Caki2 (cell line): ENCODE measurements at places on chromosomes 12 and 14.

GRCh38 chr12:90234472-90234871, 525.8 kb upstream of the ATP2B1 start:
- DNase-seq, result no peak

GRCh38 chr12:18837025-18837424, 99.1 kb downstream of the CAPZA3 start:
- DNase-seq, result no peak

DNA sequence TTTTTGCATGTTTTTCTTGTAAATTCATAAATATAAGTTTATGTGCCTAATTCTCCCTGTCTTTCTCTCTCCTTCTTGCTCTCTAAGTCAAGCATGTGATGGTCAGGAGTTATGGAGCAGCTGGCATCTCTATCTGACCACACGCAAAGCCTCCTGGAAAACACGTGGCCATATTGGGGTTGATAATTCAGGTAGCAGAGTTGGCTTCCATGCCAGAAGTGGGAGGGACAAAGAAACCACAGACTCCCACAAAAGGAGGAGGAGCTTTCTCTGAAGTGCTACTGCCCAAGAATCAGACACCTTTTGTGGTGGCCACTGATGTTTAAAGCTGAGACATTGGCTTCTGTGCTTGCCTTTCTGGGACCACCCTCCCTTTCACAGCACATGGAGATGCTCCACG, 517.6 kb upstream of the TMEM132C start:
- DNase-seq, result no peak

GRCh38 chr12:102201436-102202061, 3.9 kb upstream of the PMCH start:
- DNase-seq, result no peak

GRCh38 chr12:28539691-28540323, 349.6 kb downstream of the CCDC91 start:
- DNase-seq, result no peak

- no peak for DNase-seq
Measured at GRCh38 chr12:110688446-110689280, at the start of gene HVCN1. HVCN1 (minus strand) TSS chr12:110689115; CDS start chr12:110683245, 5,870 bp downstream.

- DNase-seq, result no peak
Measured at GRCh38 chr12:75699728-75700496, 188.5 kb upstream of the KRR1 start.

DNA sequence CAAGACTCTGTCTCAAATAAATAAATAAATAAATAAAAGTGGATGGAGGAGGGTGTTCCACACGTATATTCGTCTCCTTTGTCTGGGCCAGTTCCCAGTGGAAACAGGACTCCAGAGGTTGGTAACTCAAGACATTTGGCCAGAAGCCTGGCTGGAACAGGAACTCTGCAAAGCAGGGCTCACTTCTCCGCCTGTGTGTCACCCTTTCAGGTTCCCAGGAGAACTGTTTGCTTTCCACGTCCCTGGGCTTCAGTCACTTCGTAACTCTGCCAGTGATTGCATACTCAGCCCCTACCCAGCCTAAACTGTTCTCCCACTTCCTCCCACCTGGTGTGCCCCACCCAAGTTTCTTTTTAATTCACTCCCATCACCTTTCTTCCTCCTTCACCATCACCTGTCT, 7.0 kb upstream of the UBE2N start:
- DNase-seq, result no peak

GRCh38 chr12:124082012-124082411, 109.0 kb downstream of the ZNF664 start:
- DNase-seq, result no peak

DNA sequence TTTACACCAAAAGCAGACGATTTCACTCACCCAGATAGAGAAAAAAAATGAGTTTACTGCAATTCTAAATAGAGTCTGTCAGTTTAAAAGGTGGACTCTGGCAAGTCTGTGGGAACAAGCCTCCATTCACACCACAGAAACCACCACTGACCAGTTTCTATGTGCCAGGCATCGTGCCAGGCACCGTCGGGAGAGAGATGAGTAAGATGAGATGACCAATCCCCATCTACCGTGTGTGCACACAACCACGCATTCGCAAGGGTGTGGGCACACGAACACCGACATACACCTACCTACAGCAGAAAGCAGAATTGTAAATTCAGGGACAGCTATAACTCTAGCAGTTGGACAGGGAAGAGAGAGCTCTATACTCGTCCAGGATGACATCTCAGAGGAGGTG, 58.3 kb downstream of the PRIMA1 start:
- no peak for DNase-seq

GRCh38 chr12:20415028-20415427, 46.7 kb downstream of the PDE3A start:
- DNase-seq, result no peak

DNA sequence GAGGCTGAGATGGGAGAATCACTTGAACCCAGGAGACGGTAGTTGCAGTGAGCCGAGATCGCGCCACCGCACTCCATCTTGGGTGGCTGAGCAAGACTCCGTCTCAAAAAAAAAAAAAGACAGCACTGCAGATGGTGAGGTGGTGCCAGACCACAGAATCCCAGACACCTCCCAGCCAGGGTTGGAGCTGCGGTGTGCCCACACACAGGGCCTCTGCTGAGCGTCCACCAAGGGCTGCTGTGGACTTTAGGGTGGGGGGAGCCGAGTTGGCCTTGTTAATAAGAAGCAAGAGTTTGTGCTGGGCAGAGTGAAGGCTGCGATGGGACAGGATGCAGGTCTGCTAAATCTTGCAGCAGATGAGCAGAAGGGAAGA, 14.2 kb downstream of the KMT5A start:
- DNase-seq, result no peak

DNA sequence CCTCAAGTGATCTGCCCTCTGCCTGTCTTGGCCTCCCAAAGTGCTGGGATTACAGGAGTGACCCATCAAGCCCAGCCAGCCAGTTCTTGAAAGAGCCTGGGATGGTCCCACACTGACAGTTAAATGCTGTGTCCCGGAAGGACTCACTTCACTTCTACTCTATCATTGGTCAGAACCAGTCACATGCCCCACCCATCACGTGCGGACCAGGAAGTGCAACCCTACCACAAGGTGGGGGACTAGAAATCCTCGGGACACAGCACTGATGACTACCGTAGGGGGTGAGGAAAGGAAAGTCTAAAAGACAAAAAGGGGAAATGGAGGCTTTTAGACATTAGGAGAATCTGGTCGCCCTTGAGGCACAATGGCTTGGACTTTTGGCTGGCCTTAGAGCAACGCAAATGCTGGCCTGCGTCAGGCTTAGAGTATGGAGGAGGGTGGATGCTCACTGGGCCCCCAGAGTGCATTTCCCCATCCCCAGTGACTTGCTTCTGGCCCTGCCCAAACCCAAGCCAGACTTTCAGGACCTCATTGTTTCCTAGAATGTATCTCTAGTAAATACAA, 207.7 kb downstream of the TTC8 start:
- DNase-seq, result no peak

- DNase-seq, result no peak
Measured at GRCh38 chr12:2372735-2373134, 319.9 kb downstream of the CACNA1C start.

- DNase-seq, result no peak
Measured at GRCh38 chr12:118980407-118981014, 830 bp upstream of the SRRM4 start.
